ENCODE measurements at places on chromosomes 13 and 19. TPM values are rescaled to one million over a fixed set of nuclear protein-coding genes. Genes with fewer than 3 reads are reported as not detected.

Gene POU4F1
- 0.05 TPM for total RNA-seq

Gene FAM216B
- total RNA-seq = not detected

DNA sequence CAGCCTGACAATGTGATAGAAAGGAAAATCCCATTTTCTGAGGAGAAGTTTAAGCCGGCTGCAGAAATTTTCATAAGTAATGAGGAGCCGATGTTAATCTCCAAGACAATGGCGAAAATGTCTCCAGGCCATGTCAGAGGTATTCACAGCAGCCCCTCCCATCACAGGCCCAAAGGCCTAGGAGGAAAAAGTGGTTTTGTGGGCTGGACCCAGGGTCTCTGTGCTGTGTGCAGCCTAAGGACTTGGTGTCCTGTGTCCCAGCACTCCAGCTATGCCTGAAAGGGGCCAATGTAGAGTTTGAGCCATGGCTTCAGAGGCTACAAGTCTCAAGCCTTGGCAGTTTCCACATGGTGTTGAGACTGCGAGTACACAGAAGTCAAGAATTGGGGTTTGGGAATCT is 32.9 kb upstream of the GPC6 start:
- no peaks in the 10 kb centered on the region for H3K4me1 ChIP-seq
- no peaks in the 10 kb centered on the region for H3K27me3 ChIP-seq
- DNase-seq = no peak

- H3K36me3 ChIP-seq = no peaks in the 10 kb centered on the region
- H3K4me3 ChIP-seq = no peak overlapping the region
- DNase-seq = no peak
- peaks cover 40% of the 10 kb centered on the region for H3K4me1 ChIP-seq
Observed at GRCh38 chr19:16263141-16263761, 61.4 kb upstream of the KLF2 start.

Data from GM12878 (cell line).